Activated naive CD8-positive, alpha-beta T cell treated with anti-CD3 and anti-CD28 coated beads, Interleukin-2, amount 10 ng/mL, durations not matched to agents 7 days and 5 days (primary cell): ENCODE measurements at places on chromosomes 1 and 21. TPM values are rescaled to one million over a fixed set of nuclear protein-coding genes. Genes with fewer than 3 reads are reported as not detected.

DNA sequence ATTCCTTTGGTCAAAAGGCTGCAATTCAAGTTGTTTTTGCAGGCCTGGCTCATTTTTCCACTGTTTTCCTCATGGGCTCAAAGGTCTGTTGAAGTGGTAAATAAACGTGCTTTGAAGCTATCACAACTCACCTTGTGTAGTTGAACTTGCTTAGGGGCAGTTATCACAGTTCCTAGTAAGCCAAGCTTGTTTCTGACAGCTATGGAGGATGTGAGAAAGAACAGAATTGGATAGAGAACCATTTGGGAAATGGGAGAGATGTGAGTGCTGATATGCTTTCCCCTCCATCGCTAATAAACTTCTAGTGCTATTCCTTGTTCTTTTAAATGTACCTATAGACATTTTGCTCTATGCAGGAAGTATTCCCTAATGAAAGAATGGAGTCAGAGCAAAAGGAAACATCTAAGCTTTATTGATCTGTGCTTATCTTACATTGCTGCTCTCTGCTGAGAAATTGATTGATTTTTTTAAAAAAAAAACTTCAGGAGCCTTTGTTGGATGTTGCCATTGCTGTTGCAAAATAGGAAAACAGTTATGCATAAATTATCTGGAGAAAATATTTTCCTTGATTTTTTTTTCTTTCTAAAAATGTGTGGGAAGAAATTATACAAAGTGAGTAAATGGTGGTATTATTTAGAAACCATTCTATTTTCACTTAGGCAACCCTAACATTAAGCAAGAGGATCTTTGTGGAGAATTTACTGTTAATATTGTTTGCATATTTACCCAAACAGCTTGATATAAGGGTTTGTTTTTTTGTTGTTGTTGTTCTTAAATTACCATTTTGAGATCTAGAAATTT lies 118.2 kb downstream of the MAGI3 start:
- H3K27ac ChIP-seq, result no peak overlapping the region
- no peaks in the 10 kb centered on the region for H3K36me3 ChIP-seq
- no peak overlapping the region for H3K4me3 ChIP-seq
- H3K27me3 ChIP-seq, result no peaks in the 10 kb centered on the region
- DNase-seq, result no peak
- H3K4me1 ChIP-seq, result no peaks in the 10 kb centered on the region

DNA sequence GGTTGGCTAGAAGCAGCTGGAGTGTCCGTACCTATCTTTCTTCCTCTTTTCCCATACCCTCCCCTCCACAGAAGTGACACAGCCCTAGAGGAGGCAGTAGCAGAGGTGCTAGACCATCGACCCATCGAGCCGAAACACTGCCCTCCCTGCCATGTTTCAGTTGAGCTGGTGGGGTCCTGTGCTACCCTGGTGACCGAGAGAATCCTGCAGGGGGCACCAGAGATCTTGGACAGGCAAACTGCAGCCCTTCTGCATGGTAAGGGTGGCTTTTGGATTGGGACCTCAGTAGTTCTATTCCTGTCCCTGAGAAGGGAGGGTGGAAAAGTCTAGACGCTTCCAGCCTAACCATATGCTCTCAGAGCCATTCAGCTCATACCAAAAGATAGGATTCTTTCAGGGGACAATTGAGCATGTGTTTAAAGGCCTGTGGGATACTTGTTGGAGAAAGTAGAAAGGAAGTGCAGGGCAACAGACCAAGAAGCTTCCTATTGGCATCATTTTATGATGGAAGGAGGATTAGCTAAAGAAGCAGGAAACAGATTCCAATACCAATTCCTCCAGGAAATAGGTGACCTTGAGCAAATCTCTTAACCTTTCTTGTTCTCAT lies 11.7 kb upstream of the BNIPL start:
- peak overlapping the region; percentile 63 for H3K4me3 ChIP-seq
- H3K27me3 ChIP-seq, result no peaks in the 10 kb centered on the region

DNA sequence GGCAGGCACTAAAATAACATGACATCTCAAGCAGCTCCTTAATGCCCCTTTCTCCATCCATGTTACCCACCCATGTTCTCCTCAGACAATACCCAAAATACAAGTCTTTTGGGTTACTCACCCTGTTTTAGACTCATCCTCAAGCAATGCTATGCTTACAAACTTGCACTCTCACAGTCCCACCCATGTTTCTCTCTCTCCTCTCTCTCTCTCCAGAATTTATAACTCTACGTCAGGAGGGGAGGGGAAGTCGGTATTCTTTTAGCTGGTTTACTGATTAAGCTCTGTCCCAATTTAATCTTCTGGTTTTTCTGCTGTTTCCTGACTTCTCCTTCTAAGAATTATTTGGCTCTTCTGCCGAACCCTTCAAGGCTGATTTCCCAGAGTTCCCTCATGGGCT lies 98.0 kb upstream of the NR5A2 start:
- no peaks in the 10 kb centered on the region for H3K36me3 ChIP-seq
- peaks cover 8% of the 10 kb centered on the region for H3K4me1 ChIP-seq
- no peak for DNase-seq
- peaks cover 13% of the 10 kb centered on the region for H3K27me3 ChIP-seq
- no peak overlapping the region for H3K4me3 ChIP-seq

- H3K27ac ChIP-seq, result no peak overlapping the region
- no peak for DNase-seq
- H3K36me3 ChIP-seq, result no peaks in the 10 kb centered on the region
Measured at GRCh38 chr1:14415396-14415795, 183.1 kb upstream of the KAZN start.

DNA sequence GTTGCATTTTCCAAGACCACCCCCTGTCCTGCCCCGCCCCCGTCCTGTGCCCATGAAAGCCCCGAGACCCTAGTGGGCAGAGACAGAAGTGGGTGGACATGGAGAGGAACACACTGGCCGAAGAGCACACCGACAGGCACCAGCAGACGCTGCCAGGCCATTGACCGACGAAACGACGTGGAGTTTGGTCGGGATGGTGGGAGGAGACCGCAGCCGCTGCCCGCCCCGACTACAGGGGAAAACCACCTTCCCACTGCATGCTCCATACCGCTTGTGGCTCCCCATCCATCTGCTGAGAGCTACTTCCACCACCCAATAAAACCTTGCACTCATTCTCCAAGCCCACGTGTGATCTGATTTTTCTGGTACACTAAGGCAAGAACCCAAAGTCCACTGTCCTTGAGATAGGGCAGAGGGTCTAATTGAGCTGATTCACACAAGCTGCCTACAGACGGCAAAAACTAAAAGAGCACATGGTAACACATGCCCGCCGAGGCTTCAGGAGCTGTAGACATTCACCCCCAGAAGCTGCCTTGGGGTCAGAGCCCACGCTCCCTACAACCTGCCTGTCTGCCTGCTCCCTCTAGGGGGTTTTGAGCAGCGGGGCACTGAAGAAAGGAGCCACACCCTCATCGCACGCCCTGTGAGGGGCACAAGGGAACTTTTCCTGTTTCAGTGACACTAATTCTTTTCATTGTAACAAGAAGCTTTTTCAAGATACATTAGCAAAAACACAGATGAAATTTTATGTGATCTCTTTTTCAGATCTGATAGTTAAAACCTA lies 81.2 kb upstream of the RAB3GAP2 start:
- no peaks in the 10 kb centered on the region for H3K4me1 ChIP-seq
- H3K27ac ChIP-seq, result no peak overlapping the region
- no peak for DNase-seq

GRCh38 chr1:201400852-201401230 lies 1.7 kb upstream of the LAD1 start:
- no peak for DNase-seq
- H3K27ac ChIP-seq, result no peak overlapping the region
- H3K36me3 ChIP-seq, result no peaks in the 10 kb centered on the region
- H3K4me1 ChIP-seq, result no peaks in the 10 kb centered on the region
- H3K4me3 ChIP-seq, result no peak overlapping the region

DNA sequence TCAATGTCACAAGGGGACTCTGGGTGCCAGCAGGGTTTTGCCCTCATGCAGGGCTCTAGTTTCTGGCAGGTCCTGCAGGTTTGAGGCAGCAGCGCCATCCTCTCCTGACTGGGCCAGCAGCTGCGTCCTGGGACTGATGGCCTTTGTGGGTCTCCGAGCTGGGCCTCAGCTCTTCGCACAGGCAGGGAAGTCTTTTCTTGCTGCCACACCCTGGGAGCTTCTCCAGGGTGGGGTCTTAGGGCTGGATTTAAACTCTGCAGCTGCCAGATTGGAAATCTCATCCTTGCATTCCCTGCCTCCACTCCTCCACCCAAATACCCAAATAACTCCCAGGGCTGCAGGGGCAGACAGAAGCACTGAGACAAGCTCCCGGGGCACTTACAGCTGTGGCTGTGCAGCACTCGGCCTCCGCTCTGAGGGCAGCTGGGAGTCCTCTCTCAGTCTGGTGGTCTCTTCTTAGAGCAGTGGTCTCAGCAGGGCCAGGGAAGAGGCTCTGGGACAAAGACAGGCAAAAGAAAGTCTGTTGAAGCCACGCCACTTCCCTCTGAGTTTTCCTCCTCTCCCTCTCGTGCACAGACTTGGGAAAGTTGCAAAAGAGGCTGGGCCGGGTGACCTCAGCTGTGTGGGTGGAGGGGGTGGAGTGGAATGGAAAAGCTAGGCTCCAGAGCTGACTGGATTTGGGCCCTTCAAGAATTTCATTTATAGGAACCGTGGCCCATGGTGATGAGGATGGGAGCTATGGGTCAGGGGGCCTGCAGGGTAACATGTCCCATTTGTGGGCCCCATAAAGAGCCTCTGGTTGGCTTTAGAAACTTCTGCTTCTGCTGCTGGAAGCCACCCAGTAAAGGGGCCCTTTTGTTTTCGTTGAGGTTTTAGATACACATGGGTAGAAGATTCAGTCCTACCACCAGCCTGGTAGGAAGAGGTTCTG lies at the start of gene RAB7B:
Gene RAB7B (minus strand): TSS at position 525 of the 931 bp plus-strand sequence. CDS start 9,260 bp downstream, outside the sequence.
- H3K27ac ChIP-seq, result peak within 1 kb of the TSS; percentile 17
- no peak within 1 kb of the TSS for H3K4me3 ChIP-seq
- no peaks in the 10 kb centered on the region for H3K27me3 ChIP-seq
- H3K36me3 ChIP-seq, result no peaks in the 10 kb centered on the region
- peaks cover 7% of the 10 kb centered on the region for H3K4me1 ChIP-seq

DNA sequence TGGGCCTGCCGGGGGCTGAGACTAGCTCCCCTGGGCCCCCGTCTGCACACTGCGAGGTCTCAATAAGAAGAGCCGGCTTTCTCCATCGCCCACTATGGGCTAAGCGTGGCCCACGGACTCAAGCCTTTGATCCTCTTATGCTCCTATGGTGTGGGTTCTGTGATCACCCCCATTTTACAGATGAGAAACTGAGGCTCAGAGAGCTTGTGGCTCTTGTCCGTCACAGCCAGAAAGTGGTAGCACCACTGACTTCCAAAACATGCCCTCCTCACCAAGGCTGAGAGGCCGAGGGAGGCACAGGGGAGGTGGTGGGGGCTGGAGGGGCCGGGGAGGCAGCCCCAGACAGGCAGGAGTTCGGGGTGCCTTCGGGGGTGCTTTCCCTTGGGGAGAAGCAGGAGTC lies 39.0 kb upstream of the CASZ1 start:
- DNase-seq, result no peak
- no peak overlapping the region for H3K27ac ChIP-seq
- H3K4me3 ChIP-seq, result no peak overlapping the region

Gene TRIM46
- 13.4 TPM for total RNA-seq
